Endothelial cell (in vitro differentiated cells): ENCODE measurements at places on chromosomes 2 and 18.
A peak's percentile ranks its signal among the peaks of the same experiment; 100 is the strongest.

GRCh38 chr2:47070920-47071824 lies 83.9 kb downstream of the STPG4 start:
- DNase-seq, result no peak
- H3K4me3 ChIP-seq, result no peak overlapping the region
- H3K36me3 ChIP-seq, result peaks cover 5% of the 10 kb centered on the region

- no peaks in the 10 kb centered on the region for H3K36me3 ChIP-seq
- no peak for DNase-seq
- no peaks in the 10 kb centered on the region for H3K27me3 ChIP-seq
- no peak overlapping the region for H3K4me3 ChIP-seq
- no peak overlapping the region for H3K27ac ChIP-seq
Observed at GRCh38 chr2:5911718-5912117, 219.5 kb downstream of the SOX11 start.

DNA sequence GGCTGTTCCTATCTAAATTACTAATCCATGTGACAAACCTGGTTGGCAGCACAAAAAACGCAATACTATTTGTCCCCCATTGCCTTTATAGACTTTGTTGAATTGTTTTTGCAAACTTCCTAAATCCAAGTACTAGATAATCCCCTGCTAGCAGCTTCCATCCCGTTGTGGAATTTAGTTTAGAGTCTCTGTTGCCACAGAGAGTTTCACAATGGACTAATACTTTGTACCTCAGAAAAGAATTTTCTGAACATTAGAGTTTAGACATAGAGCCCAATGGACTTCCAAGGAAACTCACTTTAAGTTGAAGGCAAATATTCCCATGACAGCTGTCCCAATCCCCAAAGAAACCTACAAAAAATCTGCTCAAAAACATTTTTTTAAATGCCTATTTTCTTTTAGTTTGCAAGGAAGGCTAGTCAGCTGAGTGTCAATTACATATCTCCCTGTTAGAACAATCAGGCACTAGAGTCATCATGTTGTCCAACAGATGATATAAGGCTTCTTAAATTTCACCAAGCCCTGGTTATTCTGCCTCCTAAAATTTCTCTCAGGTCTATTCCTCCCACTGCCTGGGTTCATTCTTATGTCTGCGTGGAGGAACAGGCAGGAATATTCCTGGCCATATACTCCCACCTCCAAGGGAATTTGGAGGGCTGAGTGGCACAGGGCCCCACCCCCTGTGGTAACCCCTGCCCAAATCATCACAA lies 27.2 kb downstream of the RNF152 start:
- peaks cover 5% of the 10 kb centered on the region for H3K27me3 ChIP-seq
- no peak for DNase-seq
- H3K4me3 ChIP-seq, result no peak overlapping the region
- H3K36me3 ChIP-seq, result peaks cover 4% of the 10 kb centered on the region
- peaks cover 5% of the 10 kb centered on the region for H3K4me1 ChIP-seq
- H3K27ac ChIP-seq, result no peak overlapping the region

GRCh38 chr18:64027931-64028695 lies 58.2 kb downstream of the SERPINB8 start:
- H3K36me3 ChIP-seq, result no peaks in the 10 kb centered on the region
- peaks cover 1% of the 10 kb centered on the region for H3K27me3 ChIP-seq
- H3K4me3 ChIP-seq, result no peak overlapping the region
- peak overlapping the region; percentile 48 for H3K27ac ChIP-seq
- no peak for DNase-seq
- peaks cover 3% of the 10 kb centered on the region for H3K4me1 ChIP-seq

GRCh38 chr2:152078662-152079061 lies 20.2 kb downstream of the CACNB4 start:
- H3K27me3 ChIP-seq, result no peaks in the 10 kb centered on the region
- no peak overlapping the region for H3K4me3 ChIP-seq
- H3K36me3 ChIP-seq, result no peaks in the 10 kb centered on the region
- no peak for DNase-seq
- H3K27ac ChIP-seq, result no peak overlapping the region

DNA sequence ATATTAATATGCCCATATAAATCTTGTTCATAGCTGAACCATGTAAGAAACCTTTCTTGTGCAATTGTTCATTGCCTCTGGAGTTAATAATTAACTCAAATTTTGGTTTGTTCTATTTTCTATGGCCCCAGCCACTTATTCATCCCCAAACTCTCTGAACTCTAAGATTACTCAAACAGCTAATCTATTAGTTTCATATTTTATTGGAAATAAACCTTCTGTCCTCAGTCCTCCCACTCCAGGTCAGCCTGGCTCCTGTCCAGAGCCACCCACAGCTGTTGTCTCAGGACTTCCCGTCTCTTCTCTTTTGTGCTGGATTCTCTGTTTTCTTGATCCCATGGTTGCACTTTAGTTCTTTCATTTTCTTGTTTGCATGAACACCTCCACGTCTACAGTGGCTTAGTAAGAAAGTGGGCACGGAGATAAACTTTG lies 4.4 kb upstream of the RNF103 start:
- peaks cover 10% of the 10 kb centered on the region for H3K4me1 ChIP-seq
- H3K4me3 ChIP-seq, result no peak overlapping the region
- DNase-seq, result no peak
- H3K27ac ChIP-seq, result no peak overlapping the region

DNA sequence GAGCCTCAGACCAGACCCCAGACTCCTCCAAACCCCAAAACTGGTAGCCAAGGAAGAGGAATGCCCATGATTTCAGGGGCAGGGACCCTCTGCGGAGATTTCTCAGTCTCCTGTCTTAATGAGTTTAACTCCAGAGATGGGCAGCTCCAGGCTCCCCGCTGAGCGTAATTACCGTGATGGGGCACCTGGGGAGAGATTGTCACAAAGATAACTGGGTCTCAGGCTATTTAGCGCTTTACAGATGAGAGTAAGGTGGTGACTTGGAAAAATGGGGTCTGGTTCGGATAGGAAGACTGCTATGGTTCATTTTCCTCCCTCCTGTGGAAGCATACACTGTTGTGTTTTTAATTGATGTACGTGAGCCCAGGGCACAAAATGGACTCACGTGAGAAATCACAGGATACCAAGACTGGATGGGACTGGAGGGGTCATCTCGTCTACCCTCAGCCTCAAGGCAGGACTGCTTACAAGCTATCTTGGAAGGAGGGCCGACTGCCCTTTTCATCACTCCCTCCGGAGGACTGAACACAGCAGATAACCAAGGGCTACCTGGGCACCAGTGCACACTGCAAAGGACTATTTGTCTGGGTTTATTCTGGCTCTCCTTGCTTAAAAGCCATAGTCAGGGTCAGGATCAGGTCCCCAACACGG lies 427.8 kb downstream of the ZNF521 start:
- peaks cover 41% of the 10 kb centered on the region for H3K4me1 ChIP-seq
- H3K4me3 ChIP-seq, result no peak overlapping the region
- H3K36me3 ChIP-seq, result peaks cover 3% of the 10 kb centered on the region
- no peak for DNase-seq
- H3K27ac ChIP-seq, result no peak overlapping the region
- peaks cover 10% of the 10 kb centered on the region for H3K27me3 ChIP-seq
